ENCODE measurements at places on chromosomes 5 and 9.

- ATAC-seq = no peak
These were observed 909 bp downstream of the AFF4 start for GRCh38 chr5:132962429-132963021.

DNA sequence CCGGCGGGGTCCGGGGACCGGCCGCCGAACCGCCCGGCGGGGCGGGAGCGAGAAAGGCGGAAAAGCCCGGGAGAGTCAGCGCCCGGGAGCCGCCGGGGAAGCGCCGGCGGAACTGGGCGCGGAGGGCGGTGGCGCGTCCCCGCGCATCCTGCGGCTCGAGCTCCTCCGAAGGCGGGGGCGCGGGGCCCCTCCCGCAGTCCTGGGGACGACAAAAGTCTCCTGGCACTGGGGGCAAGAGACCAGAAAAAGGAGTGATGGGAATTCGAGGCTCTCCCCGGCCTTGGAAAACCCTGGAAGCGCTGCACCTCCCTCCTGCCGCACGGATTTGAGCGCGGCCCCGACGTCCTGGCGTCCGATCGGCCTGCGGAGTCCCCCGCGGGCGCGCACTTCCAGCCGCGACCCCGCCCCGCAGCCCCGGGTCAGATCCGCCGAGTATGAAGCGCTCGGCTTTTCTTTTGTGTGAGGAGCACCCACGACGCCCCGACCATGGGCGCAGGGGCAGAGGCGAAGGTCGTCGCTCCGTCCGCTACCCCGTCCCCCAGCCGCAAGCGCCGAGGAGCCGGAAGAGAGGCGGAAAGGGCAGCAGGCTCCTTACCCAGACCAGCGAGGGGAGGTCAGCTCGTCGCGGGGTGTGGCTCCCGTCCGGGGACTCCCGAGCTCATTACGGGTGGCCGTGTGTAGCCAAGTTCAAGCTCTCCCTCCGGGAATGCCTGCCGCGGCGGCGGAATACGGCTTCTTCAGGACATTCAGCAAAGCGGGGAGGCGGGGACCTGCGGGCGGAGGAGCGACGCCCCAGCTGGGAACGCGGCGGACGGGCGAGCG is at the start of gene EPB41L4A:
EPB41L4A (minus strand) TSS at position 114 of the 822 bp plus-strand sequence. CDS start 238 bp downstream, outside the sequence.
- peak; percentile 17 for ATAC-seq

DNA sequence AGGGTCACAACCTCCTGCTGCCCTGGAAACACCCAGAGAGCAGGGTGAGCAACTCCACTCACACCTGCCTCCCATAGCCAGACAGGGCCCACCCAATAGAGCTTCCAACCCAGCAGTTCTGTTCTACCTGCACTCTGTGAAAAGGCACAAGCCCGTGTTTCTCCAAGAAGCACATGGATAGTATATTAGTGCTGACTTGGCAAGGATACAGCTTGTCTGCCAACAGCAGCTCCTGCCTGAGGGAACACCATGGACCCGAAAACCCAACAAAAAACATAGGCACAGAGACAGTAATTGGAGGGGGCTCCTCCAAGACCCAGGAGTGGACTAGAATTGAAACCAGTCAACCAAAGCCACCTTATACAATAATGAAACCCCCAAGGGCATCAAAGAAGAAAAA is 48.6 kb downstream of the CDKN2A start:
- ATAC-seq = no peak

- ATAC-seq = no peak
These were observed 466.4 kb downstream of the ZNF608 start for GRCh38 chr5:124280079-124280478.

DNA sequence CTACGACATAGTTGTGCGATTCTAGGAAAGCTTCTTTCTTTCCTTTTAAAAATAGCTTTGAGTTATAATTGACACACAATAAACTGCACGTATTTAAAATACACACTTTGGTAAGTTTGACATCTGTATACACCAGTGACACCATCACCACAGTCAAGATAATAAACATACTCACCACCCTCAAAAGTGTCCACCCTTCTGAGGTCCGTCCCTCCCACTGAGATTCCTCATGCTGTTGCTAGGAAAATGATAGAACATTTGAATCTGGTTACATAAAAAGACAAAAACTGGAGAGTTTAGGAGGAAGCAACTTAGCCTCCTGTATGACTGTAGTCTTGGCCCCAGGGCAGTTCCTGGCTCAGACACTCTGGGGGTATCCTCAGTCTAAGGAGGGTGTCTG is 17.2 kb downstream of the S100Z start:
- no peak for ATAC-seq

GRCh38 chr9:135910757-135911156 is 3.4 kb upstream of the CAMSAP1 start:
- no peak for ATAC-seq

GRCh38 chr9:1960342-1961042 is 54.7 kb upstream of the SMARCA2 start:
- ATAC-seq = no peak

DNA sequence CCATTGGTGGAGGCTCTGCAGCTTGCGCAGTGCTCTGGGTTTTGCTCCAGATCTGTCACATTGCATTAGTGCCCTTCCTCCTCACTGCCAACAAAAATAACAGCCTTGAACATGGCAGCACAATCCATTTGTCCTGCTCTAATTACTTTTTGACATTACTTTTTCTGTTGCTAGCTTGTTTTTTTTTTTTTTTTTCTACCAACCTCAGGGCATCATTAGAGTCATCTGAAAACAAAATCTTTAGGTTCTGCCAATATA is 117.5 kb upstream of the NR5A1 start:
- no peak for ATAC-seq

GRCh38 chr9:22446589-22446949 is at the start of gene DMRTA1:
DMRTA1 (plus strand) TSS chr9:22446824; CDS start chr9:22447066, 242 bp downstream.
- peak; percentile 61 for ATAC-seq

GRCh38 chr5:141322261-141322660 is 1.7 kb upstream of the TAF7 start:
- no peak for ATAC-seq

GRCh38 chr5:120096413-120096812 is 367.7 kb upstream of the PRR16 start:
- ATAC-seq = no peak

- no peak for ATAC-seq
These were observed 128.7 kb upstream of the PIK3R1 start for GRCh38 chr5:68086857-68087256.

DNA sequence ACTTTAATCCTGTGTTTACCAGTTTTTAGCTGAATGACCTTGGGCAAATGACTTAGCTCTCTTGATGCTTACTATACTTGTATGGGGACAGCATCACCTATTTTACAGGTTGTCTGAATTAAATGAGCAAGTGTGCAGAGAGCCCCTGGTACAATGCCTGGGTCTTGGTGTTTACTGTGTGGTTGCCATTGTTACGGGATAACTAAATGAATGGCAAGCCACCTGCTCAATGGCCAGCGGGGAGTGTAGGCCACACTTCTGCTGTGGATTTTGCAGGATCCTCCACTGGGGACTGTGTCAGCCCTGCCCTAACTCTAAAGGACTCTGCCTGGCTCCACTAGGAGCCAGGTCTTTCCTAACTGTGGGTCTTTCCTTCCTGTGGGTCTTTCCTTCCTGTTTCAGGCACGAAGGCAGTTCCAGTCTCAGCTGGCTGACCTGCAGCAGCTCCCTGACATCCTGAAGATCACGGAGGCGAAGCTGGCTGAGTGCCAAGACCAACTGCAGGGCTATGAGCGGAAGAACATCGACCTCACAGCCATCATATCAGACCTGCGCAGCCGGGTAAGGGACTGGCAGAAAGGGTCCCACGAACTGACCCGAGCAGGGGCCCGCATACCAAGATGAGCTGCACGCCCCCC is 10.3 kb upstream of the GLE1 start:
- ATAC-seq = no peak

DNA sequence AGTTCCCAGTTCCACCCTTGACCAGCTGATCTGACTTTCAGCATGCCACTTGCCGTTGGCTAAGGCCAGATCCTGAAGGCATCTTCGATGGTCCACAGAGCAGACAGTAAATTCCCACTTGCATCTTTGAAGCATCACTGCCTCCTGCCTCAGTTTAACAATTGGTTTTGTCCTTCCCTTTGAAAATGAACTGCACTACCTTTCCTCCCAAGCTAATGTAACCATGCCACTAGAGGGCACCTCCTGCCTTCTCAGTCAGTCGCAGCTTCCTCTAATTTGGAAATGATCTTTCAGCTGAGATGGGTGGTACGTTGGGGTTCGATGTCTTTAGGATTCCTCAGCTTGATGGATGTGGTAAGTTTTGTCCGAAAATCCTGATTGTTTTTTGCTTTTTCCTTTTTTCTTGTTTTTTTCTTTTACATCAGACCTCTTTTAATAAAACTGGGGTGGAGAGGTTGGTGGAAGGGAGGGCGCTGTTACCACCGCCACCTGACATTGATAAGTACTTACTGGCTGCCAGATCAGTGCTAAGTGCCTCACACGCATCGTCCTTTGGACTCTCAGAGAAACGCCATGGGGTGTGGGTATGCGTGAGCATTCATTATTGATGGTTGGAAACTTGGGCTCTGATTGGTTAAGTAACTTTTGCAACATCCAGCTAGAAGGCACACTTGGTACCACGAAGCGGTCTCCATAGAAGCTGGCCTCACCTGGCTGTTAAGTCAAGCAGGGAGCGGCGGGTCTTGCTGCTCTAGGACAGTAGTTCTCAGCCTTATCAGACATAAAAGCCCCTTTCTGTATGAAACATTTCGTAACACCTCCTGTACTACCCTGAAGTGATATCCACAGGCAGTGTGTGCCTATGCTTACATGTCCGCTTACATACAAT is 16.9 kb downstream of the PTTG1 start:
- peak; percentile 70 for ATAC-seq

DNA sequence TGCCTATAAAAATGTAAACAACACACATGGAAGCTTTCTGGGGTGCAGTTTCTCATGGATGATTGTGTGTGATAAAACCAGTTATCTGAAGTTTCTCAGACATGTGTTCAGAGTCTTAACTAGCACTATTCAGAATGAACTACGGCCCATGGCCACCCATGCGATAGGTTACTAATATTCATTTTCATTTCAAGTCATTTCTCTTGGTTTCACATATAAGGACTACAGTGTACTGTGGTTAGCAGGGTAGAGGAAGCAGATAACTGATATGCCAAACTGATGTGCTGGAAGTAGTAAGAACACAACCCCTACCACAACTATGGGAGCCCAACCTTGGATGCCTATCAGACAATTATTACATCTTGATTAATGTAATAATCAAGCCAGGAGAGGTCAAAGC is 372.1 kb downstream of the DTWD2 start:
- peak; percentile 25 for ATAC-seq

GRCh38 chr5:10745133-10745532 is 15.9 kb downstream of the DAP start:
- ATAC-seq = no peak

DNA sequence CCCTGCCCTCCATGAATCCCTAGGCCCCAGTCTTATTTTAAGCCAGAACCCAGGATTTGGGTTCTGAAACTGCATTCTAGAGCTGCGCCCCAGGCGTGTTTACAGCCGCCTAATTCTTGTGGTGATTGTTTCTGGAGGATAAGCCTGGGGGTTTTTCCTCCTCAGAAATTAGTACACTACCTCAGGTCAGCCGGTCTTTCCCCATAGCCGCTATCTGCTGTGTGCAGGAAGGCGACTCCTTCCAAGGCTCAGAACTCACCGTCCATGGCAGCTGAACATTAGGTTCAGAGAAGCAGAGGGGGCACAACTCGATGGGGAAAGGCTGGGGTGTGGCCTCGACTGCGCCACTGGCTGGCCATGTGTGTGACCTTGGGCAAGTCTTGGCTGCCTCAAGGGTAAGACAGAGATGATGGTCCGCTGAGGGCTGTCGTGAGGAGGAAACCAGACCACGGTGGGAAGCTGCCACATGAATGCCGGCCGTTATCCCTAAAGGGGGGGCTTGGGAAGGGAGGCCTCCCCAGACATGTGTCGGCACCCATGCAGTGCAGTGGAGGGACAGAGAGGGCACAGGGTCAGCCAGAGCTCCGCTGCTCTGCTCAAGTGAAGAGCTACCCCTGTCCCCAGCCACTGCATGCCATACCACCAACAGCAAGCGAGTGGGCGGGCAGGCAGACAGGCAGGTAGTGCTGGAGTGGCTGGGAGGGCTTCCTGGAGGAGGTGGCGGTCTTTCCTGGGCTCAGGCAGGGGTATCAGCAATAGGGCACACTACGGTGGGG is 28.9 kb downstream of the SHB start:
- no peak for ATAC-seq

GRCh38 chr9:94780516-94780950 is 54.0 kb downstream of the AOPEP start:
- peak; percentile 87 for ATAC-seq

- ATAC-seq = no peak
These were observed 10.9 kb downstream of the ZCCHC10 start for GRCh38 chr5:133015466-133015865.

DNA sequence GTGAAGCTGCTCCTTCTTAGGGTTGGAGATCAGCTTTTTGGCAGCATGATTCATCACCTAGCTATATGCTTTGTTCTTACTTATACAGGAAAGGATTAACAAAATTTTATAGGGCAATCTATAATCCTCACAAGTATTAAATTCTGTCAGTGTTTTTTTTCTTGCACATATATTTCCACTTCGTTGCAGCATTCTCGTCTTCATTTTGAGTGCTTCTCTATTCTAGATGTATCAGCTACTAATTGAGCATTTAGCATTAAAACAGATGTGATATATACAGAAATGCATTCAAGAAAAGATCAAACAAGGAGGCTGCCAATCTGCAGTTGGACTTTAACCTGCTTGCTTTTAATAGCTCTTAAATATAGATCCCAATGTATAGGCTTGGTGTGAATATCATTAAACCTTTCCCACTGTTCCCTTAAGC is 3.6 kb upstream of the CTXN3 start:
- ATAC-seq = no peak

DNA sequence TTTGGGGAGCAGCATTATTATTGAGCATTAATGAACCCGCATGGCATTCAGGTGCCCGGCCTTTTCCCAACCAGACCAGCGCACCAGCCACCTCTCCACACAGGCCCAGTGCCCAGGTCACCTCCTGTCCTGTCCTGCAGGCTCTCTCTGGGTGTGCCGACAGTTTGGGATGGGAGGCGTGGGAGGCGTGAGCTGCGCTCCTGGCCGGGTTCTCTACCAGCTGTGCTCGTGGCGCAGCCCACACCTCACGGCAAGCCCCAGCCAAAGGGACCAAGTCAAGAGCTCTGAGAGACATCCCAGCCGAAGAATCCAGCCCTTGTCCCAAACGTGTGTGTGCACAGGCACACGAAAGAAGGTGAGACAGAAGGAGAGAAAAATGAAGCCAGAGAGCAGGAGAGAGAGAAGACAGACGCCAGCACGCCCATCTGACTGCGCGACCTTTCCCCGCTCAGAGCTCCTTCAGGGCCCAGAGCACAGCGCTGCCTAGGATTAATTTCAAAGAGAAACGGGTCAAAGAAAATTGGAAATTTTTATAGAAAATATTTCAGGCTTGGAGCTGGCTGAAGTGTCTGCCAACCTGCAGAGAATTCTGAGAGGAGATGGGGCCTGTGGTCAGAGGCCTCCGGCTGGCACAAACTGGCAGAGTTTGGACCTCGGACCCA is 81.7 kb downstream of the ADAMTS2 start:
- no peak for ATAC-seq

All from stimulated activated memory B cell treated with anti-CD40 and anti-IgM and Interleukin-4, amounts not matched to agents 10 μg/mL and 1 μg/mL and 100 μg/mL, for 72 hours (primary cell).